ENCODE measurements at places on chromosomes 6 and 20. TPM values are rescaled to one million over a fixed set of nuclear protein-coding genes. Genes with fewer than 3 reads are reported as not detected.

DNA sequence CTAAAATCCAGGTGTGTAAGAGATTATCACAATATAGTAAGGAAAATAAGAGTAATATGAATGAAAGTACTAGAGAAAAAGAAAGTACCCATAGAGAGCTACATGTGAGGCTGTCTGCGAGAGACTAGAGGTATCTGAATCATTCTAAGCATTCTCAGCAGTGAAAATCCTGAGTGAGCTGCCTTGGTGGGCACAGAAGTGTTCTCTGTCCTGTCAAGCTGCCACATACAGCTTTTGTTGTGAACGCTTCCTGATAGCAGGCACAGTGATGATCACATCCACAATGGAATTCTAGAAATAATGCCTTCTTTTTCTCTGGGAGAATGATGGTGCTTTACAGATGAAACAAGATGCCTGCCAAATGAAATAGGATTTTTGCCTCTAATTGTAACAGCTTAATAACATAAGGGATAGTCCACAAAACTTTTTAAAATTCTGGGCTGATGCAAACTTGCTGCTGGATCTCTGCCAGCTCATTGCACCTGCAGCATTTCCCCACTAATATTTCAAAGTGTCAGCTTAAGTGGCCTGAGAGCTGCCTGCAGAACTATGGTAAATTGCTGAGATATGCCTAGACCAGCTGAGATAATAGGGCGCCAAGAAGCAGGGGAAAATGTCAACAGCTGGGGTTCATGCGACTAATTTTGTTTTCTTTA lies 620.5 kb downstream of the DOK5 start:
- peaks cover 8% of the 10 kb centered on the region for H3K4me1 ChIP-seq
- no peak for DNase-seq
- H3K36me3 ChIP-seq = no peaks in the 10 kb centered on the region
- H3K27ac ChIP-seq = peak overlapping the region; percentile 9
- H3K4me3 ChIP-seq = no peak overlapping the region

- DNase-seq = no peak
- H3K36me3 ChIP-seq = no peaks in the 10 kb centered on the region
- peaks cover 6% of the 10 kb centered on the region for H3K4me1 ChIP-seq
- no peaks in the 10 kb centered on the region for H3K27me3 ChIP-seq
- no peak overlapping the region for H3K4me3 ChIP-seq
These were observed 2.4 kb upstream of the GLYATL3 start for GRCh38 chr6:49497304-49497703.

DNA sequence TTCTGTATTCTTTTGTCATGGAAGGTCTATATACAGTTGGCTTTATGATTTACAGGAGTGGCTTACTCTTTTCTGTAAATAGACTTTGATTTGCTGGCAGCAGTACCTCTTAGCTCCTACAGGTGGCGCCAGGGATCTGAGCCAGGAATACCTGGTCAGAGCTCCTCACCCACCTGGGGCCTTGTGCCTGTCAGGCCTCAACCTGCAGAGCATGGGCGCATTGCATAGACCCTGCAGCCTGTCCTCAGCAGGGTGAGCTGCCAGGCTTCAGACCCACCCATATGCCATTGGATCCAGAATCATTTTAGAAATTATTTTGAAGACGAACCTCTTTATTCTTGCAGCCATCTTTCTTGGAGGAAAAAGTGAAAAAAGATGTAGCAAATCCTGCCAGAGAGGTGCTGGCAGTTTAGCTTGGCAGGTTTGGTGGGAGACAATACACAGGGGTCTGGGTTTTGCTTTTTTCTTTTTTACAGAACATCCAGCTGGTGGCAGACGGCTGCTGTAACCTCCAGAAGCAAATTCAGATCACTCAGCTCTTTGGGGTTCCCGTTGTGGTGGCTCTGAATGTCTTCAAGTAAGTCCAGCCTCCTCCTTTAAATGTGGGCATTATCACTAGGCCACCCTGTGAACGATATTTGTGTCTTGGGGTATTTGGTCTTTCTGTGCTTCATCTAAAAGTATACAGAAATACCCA lies 149.1 kb downstream of the MTHFD1L start:
- peak; percentile 57 for DNase-seq
- peaks cover 8% of the 10 kb centered on the region for H3K36me3 ChIP-seq

DNA sequence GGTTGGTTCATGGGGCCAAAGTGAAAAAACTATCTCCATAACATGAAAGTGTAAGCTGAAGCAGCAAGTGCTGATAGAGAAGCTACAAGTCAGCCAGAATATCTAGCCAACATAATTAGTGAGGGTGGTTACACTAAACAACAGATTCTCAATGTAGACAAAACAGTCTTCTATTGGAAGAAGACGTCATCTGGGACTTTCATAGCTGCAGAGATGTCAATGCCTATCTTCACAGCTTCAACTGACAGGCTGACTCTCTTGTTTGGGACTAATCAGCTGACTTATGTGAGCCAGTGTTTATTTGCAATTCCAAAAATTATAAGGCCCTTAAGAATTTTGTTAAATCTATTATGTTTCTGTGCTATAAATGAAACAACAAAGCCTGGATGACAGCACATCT lies 63.2 kb downstream of the GMDS start:
- no peak overlapping the region for H3K4me3 ChIP-seq
- no peaks in the 10 kb centered on the region for H3K36me3 ChIP-seq
- H3K4me1 ChIP-seq = peaks cover 2% of the 10 kb centered on the region
- H3K27ac ChIP-seq = no peak overlapping the region

SLC17A2 gene
- not detected for total RNA-seq
